ENCODE measurements at places on chromosomes 4 and X.

GRCh38 chr4:88195328-88196012 lies 37.0 kb upstream of the ABCG2 start:
- DNase-seq: no peak

DNA sequence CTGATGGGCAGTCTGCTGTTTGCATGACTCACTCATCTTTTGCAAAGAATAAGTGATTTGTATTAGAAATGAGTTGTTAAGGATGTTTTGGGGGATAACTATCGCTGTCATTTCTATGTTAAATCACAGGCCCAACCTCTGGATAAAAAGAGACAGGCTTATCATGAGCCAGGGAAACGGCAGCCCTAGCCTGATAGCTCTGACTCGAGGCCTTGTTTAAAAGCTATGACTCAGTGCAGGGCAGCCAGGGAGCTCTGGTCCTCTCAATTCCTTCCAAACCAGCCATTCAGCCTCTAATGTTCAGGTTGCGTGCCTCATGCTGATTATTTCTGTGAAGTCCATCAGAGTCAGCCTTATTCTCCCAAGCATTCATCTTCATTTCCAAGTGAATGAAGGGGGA lies 305.9 kb upstream of the HAND2 start:
- DNase-seq: peak; percentile 42

DNA sequence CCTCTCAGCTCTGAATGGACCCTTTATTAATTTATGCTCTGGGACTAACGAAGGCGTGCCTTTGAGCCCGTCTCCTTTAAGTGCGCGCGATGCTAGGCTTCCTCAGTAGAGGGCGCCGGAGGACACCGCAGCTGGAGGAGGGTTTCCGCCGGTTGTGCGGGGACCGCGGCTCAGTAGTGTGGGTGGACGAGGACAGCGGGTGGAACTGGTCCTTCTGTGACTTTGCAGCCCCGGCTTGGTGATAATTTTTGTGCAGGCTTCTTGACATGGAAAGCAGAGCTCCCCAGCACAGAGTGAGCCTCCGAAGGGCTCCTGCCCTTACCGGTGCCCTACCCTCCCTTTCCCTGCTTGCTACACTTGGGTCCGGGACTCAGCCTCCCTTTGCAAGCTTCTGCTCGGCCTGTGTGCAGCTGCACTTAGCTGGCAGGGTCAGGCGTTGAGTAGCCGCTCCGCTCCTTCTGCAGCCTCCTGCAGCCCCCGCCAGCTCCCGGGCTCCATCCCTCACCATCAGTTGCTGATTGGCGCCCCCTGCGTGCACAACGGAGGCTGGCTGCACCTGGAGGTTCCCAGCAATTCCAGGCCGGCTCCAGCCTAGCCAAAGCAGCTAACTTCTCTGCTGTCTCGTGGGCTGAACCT lies 26.8 kb upstream of the BOD1L1 start:
- peak; percentile 81 for DNase-seq

- DNase-seq: no peak
Measured at GRCh38 chr4:42320822-42321388, 76.4 kb upstream of the SHISA3 start.

DNA sequence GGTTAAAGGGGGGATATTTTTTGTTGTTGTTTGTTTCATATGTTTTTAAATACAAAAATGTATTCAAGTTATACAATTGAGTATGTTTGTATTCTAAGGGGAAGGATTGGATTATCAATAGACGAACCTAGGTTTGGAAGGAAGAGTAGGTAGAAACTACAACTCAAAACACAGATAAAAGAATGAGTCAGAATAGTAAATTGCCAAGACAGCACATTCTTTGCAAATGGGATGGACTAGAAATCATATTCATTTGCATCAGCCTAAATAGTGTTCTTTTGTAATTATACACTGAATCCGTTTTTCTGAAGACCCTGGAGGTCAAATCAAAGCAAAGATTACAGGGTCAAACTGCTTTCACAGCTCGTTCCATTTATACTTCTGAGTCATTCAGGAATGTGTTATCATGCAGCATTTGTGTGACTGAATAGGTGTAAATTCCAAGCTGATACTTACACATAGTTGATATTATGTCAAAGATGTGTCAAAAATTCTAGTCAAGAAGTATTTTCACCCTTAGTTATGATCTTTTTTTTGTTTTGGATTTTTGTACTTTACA lies 273.3 kb upstream of the FAT4 start:
- DNase-seq: no peak

DNA sequence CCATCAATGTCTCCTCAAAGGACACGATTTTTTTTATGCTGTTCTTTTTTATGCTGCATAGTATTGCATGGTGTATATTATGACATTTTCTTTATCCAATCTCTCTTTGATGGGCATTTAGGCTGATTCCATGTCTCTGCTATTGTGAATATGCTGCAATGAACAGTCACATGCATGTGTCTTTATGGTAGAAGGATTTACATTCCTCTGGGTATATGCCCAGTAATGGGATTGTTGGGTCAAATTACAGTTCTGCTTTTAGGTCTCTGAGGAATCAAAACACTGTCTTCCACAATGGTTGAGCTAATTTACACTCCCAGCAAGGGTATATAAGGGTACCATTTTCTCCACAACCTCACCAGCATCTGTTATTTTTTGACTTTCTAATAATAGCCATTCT lies 113.9 kb downstream of the GRIA3 start:
- DNase-seq: no peak

GRCh38 chrX:152575331-152575730 lies 62.4 kb upstream of the GABRQ start:
- DNase-seq: no peak

- DNase-seq: no peak
Measured at GRCh38 chr4:23877758-23878229, 12.1 kb downstream of the PPARGC1A start.

DNA sequence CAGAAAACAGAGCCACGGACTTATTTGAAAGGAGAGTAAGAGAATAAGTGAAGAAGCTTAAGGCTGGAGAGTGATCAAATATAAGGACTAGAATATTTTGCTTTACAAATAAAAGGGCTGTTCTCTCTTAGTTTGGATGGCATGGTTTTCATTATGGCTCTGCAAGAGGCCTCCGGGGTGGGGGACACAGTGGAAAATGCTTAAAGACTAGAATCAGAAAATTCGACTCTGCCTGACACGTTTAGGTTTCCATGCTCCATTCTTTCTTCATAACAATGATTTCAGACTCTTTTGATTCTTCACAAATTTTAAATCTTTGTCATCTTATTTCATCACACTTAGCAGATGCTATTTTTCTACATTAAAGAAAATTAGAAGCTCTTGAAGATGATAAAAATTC lies 632.4 kb upstream of the BOD1L1 start:
- DNase-seq: peak; percentile 10

- DNase-seq: no peak
Measured at GRCh38 chr4:112253382-112254000, 21.9 kb downstream of the AP1AR start.

GRCh38 chr4:26141911-26142638 lies 178.7 kb upstream of the RBPJ start:
- no peak for DNase-seq

DNA sequence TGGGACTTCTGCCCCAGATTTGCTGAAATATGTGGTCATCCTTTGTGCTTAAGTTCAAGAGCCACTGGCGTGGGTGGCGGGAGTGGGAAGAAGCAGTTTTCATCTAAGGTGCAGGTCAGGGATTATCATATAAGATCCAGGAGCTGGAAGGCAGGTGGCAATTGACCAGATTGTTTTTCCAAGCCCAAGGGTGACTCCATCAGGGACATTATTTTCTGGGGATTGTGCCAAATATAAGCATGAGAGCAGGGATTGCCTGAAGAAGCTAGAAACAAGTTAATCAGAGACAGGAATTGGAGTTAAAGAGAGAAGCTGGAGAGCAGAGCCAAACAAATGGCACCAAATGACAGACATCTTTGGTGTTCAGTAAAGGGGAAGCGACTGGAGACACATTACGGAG lies 19.4 kb upstream of the SEL1L3 start:
- DNase-seq: no peak

GRCh38 chr4:86338989-86339388 lies 20.9 kb downstream of the MAPK10 start:
- DNase-seq: peak; percentile 43

- DNase-seq: no peak
Measured at GRCh38 chr4:183078634-183079033, 20.4 kb upstream of the WWC2 start.

DNA sequence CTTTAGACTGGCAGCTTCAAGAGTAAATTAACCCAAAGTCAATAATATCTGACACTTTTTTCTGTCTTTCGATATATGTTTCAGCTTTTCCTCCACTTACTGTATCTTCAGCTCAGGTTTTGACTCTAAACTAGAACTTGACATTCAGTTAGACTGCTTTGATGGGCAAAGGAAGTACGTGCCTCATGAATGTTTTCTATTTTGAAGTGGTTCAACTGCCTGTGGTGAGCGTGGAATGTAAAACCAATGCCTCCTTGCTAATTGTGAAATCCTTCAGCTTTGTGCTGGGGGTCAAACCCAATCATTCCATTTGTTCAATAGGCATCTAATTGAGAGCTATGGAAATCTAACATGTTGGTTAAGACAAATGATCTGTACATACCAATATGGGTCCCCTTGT lies 857.0 kb upstream of the HTR2C start:
- DNase-seq: no peak

DNA sequence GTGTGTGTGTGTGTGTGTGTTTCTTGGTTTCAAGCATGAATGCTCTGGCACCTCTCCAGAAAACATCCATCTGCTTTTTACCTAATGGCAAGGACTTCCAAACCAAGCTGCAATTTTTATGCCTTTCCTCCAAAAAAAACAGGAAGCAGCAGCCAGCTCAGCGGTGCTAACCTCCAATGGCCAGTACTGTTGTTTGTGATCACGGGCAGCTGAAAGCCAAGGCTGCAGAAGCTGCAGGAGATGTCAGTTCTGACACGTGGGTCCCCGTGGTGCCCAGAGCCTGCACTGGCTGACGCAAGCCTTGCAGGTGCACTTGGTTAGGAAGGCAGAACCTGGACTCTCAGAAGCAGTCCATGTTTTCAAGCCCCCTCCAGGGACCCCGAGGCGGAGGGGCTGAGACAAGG lies 313.6 kb upstream of the DDX53 start:
- DNase-seq: peak; percentile 76

- peak; percentile 77 for DNase-seq
Measured at GRCh38 chr4:151389311-151389710, 19.7 kb upstream of the FHIP1A start.

GRCh38 chr4:168815379-168816345 lies 194.4 kb downstream of the CBR4 start:
- DNase-seq: no peak

DNA sequence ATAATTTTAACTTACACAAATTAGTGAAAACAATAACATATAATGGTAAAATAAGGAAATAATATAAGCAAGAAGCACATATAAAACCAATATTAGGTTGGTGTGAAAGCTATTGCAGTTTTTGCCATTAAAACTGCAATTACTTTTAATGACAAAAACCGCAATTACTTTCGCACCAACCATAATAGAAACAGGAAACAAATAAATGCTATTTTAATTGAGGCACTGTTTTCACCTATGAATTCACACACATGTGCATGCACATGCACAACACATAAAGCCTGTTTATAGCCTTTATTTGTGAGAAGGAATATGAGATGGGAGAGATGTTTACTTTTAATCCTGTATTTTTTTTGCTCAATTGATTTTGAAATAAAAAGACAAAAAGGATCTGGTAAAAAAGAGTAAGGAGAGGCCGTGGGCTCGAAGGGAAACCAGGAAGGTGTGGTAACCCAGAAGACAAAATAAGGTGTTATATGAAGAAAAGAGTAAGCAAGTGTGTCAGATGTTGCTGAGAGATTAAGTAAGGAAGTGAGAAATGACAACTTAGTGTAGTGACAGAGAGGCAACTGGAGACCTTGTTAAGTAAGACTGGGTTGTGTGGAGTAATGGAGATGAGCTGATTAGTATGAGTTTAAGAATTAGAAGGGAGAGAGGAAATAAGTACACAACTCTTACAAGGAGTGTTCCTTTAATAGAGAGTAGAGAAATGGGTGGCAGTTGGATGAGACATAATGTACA lies 69.0 kb downstream of the KLHL13 start:
- DNase-seq: no peak

DNA sequence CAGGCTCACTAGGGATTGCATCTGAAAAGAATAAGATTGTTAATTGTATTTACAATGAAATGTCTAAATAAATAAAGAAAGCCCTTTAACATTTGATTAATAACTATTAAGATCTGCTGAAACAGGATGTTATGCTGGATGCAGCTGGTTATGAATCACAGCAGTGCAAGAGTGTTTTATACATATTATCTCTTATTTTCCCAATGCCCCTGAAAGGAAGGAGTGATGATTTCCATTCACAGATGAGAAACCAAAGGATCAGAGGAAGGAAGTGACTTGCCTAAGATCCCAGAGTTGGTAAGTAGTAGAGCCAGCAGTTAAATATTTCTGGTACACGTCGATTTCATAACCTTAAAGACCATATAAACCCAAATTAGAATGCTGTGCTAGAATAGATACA lies 76.3 kb upstream of the ARHGAP36 start:
- no peak for DNase-seq

DNA sequence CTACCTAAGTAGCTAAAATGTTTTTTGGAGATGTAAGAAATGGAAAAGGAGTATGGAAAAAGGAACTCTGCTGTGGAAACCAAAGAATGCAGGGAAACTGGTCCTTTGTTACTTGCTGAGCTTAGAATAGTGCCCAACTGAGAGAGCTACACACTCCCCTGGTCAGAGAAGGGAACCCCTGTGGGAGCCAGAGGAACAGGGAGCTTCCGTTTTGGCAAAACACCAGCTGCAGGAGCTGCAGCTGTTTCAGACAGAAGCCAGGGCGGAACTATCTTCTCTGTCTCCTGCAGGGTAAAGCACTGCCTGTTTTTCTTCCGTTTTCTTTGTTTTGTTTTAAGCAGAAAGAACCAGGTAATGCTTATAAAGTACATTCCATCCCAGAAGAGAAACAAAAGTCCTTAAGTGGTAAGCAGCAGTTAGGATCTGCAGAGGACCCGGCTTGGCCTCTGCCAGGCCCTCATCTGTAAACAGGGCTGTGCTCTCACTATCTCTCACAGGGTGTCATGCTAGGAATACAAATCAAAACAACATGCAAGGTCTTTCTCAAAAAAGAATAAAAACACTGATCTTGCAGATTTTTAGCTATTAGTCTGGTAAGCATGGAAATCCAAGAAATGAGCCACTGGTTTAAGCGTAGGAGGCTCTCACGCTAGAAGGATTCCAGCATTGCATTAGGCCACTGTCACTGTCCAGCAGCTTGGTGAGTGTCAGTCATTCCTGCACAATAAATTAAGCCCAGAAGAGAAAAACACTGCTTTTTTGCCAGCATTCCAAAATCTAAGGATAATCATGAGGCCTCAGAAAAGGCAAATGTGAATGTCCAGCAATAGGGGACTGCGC lies 76.1 kb downstream of the CHST7 start:
- DNase-seq: no peak

- DNase-seq: no peak
Measured at GRCh38 chrX:137848266-137848905, 282.5 kb downstream of the ZIC3 start.

- DNase-seq: no peak
Measured at GRCh38 chr4:94567811-94568210, 116.1 kb downstream of the PDLIM5 start.

- no peak for DNase-seq
Measured at GRCh38 chrX:7149411-7149810, 1.5 kb upstream of the PUDP start.
